ENCODE measurements at places on chromosomes 7 and 10.
A peak's percentile ranks its signal among the peaks of the same experiment; 100 is the strongest.

DNA sequence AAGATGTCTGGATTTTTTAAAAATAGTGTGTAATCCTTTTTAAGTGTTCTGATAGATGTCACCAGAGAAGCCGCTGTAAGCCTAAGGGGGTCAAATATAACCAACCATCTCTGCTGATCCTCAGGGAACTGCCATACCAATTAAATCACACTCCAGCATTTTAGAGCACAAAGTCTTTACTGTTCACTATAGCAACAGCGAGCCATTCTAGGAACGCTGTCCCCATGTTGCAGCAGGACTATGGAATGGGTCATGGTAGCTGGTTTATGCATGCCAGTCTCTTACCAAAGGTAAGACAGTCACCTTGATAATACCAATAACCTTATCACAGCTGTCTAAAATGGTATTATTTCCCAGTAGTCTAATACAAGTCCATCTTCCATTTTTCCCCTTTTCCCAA lies 33.5 kb downstream of the TRIM24 start:
- DNase-seq = no peak

DNA sequence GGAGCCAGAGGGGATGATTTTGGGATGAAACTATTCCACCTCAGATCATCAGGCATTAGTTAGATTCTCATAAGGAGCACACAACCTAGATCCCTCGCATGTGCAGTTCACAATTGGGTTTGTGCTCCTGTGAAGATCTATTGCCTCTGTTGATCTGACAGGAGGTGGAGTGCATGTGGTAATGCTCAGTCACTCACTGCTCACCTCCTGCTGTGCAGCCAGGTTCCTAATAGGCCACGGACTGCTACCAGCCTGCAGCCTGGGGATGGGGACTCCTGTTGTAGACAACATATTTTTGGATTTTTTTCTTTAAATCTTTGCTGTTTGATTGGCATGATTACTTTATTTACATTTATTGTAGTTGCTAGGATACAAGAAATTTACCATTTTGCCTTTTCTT lies 765.0 kb downstream of the INHBA start:
- no peak for DNase-seq

- DNase-seq = no peak
Measured at GRCh38 chr10:13102002-13102794, 2.2 kb downstream of the OPTN start.

DNA sequence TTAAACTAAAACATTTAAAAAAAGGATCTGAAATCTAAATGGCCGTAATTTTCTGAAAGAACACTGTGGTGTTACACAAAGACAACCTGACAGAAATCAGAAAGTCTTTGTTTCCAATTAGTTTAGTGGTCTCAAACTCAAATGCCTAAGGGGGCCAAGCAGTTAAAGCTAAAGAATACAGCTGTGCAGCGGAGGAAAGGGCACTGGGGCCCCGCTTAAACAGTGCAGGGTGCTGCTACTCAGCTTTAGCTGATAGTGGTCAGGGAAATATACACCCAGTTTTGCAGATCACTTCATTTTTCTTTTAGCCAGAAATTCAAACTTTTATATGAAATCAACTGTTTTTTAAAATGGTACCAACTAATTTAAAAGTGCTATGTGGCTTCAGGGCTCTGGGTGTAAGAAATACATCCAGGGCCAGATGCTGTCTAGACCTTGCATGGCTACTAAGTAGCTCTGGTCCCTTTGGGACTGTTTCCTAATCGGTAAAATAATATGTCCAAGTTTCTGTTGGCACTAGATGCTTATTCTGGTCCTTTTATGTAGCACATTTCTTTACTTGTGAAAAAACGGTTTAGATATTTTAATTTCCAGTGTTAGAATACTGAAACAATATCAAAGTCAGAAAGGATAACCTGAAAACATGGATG lies 161.8 kb upstream of the LAMB4 start:
- no peak for DNase-seq

DNA sequence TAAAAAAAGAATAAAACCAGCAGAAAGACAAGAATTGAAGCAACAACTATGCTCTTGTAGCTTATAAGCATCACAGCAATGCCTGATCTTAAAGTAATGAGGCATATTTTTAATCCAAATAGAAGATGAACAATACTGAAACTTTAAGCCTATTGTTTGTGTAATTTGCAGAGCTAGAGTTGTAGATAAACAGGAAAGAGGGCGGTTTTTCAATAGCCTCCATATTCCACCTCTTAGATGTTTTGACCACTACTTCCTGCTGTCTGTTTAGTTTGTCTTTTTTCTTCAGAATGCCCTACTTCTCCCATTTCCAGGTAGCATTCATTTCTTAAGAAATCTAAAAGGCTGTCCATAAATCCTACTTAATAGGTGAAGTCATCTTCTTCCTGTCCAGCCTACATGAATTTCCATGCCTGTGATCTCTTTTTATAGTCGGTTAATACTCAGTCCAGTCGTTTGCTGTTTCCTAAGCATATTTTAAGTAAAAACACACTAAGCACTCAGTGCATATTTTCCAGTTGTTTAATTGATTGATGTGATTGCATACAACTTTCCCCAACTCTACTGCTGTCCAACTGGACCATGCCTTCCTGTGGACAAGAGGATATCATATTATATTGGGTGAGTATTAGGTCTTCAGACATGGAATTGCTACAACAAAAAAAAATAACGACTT lies 308.1 kb downstream of the TFEC start:
- DNase-seq = no peak

DNA sequence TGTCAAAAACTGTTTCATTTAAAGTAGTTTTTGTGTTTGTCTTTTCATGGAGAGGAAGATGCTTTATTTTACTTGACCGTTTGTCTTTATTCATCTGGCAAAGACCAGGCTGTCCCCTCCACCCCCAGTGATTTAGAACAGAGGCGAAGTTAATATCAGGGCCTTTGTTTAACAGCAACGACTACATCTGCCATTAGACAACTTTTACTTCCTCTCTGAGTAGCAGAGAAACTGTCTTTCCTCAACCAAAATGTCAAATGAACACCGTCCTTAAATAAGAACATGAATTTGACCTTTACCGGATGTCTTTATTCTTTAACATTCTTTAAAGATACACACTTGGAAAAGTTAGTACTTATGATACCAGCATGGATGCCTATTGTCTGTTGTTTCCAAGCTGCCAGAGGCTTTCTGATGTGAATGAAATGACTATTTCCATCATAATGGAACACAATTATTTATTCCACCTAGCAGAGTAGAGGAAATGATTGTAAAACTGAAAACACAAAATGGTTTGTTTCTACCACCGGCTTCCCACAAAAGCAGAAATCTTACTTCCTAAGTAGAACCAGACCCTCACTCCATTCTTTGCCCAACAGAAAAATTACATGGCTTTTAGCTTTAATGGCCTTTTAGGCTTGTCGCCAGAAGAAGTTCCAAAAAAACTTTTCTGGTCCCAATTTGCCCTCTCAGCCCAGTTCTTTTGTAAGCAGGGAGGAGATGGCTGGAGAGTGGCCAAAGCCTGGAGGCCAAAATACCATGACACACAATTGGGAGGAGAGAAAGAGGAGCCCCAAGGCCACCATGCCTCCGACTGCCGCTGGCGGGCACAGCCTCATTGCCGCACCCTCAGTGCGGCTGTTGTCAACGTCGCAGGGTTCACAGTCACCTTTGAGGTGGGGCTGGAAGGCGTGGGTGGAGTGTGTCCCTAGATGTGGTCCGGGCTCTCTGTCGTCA lies 168.5 kb downstream of the TEX36 start:
- DNase-seq = no peak

DNA sequence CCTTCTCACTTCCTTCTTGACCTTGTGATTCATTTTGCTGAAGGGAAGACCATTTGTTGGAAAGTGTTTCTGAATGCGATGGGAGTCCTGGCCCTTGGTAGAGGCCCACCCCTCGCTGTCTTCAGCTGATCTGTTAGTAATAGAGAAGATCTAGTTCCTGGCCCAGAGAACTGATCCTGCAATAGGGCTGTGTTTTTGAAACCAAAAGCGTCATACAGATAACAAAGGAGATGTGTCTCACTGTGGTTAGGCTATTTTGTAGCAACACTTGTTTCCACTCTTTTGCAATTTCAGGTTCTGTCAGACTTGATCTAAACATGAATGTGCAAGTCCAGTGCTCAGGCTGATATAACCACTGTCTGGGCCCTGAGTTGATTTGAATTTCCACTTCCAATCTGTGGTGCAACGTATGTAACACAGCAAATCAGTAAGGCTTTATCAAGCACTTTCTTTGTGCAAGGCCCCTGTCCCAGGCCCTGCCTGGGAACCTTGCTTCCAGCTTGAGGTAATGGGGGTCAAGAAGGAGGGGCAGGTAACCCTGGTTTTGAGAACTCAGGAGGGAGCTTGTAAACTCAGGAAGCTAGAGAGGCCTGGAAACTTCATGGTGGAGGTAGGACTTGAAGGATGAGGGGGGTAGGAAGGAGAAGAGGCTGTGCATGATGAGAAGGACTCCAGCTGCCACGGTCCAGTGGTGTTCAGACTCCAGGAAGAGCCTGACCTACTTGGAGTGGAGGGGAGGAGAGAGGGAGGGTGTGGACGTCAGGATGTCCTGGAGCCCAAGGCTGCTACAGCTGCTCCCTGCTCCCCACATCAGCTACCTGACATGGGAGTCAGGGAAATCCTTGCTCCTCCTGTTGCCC lies 42.2 kb upstream of the SRGN start:
- no peak for DNase-seq

- no peak for DNase-seq
Measured at GRCh38 chr7:156104501-156105336, 292.5 kb upstream of the SHH start.

- DNase-seq = no peak
Measured at GRCh38 chr10:80144696-80145131, 12.2 kb downstream of the PLAC9 start.

DNA sequence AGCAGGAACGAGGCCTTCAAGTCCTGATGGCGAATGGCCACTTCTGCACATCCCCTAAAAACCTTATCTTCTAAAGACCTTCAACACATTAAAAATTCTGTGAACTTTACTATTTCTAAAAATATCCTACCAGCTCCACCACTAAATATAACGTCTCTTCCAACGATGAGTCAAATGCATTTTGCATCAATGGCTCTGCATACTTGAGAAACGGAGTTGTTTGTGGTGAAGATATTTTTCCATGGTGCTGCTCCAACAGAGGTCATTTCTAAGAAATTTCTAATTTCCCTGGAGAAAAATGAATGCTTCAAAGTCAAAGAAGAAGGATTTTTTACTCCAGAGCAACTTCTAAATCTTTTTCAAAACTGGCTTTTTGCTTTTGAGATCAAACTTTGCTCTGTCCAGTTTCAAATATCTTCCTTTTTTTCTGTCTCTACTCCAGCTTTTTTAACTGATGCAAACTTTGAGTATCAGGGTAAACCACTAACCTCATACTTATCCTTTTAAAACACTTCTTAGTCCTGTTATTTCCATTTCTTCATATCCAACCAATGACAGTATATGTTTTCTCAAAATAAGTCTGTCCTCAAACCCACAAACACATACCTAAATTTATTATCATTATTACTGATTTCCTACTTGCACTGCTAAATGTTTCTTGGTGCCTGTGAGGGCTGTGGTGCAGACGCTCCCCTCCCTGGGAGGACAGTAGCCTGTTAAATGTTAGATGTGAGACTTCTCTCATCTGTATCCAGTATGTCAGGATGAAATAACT lies 258.1 kb downstream of the KLF6 start:
- DNase-seq = no peak

DNA sequence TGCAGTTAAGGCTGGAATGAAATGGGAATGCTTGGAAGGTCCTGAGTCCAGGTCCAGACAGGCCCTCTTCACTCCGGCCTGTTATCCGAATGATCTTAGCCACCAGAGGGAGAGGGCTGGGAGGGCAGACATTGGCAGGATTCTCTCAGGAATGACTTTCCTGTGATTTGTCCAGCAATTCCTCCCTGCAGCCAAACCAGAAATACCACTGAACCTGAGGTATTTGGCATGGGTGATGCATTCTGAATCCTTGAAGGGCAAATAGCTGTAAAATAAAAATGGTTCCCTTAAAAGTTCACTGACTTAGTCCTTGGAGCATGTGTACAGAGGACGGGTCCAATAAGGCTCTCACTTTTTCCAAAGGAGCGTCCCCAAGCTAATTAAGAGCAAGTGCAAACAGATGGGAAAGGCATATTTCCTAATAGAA lies 77.5 kb upstream of the HABP2 start:
- peak; percentile 39 for DNase-seq

DNA sequence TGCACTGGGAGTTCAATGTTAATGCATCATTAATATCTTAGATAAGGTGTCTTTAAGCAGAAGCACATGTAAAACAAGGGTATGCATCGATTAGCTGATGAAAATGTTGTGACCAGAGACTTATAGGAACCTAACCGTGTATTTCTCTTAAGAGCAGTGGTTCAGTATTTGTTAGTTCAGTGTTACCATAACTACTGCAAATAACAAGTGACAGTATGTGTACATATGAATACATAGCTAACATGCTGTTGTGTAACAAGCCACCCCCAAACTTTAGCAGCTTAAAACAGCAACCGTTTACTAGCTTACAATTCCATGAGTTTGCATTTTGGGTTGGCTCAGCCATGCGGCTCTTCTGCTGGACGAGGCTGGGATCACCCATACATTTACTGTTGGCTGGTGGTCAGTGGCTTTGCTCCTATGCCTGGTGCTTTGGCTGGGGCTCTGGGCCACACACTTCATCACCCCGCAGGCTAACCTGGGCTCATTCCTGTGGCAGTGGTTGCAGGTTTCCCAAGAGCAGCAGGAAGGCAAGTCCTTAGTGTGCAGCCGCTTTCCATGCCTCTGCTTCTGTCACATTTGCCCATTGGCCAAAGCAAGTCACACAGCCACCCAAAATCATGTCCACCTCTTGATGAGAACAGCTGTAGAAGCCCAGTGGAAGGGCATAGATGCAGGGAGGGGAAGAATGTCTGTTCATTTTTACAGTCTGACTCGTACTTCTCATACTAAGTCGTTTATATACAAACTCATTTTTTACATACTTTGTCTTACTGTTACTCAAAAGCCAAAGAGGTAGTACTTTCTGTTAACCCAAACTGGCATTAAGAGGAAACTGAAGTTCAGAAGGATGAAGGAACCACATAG lies 103.3 kb upstream of the GATA3 start:
- DNase-seq = no peak

GRCh38 chr7:46390042-46390441 lies 469.0 kb upstream of the IGFBP3 start:
- DNase-seq = no peak

DNA sequence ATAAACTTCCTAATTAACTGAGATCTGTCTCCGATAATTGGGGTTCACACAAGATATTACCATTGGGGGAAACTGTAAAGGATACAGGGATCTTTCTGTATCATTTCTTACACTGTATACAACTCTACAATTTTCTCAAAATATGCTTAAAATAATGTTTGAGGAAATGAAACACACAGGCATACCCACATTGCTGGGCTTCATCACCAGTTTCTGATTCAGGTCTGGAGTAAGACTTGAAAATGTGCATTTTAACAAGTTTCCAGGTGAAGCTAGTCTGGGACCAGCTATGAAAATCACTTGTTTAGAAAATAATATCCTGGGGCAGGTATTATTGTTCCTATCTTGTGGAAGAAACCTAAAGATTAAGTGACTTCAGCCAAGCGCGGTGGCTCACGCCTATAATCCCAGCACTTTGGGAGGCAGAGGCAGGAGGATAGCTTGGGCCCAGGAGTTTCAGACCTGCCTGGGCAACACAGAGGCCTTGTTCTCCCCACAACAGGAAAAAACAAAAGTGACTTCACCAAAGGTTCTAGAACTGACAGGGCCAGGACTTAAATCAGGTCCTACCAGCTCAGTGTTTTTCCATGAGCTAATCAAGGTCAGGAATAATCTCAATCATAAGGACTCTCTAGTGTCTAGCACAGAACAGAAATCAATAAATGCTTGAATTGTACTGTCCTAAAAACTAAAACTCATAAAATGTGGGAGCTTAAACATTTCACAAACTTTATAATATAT lies 12.6 kb downstream of the TOMM7 start:
- no peak for DNase-seq

GRCh38 chr7:21922605-21923004 lies 23.1 kb downstream of the CDCA7L start:
- no peak for DNase-seq

Measured in T47D (cell line).